Cardiac muscle cell (in vitro differentiated cells and primary cell): ENCODE measurements at places on chromosomes 3 and 15. TPM values are rescaled to one million over a fixed set of nuclear protein-coding genes. Genes with fewer than 3 reads are reported as not detected.

HES1 gene
- 22.6 and 43.2 TPM in 2 replicates for total RNA-seq

TMEM212 gene
- total RNA-seq, result not detected in 2 replicates

ADGRG7 gene
- 43.2 and 46.5 TPM in 2 replicates for total RNA-seq

CLRN1 gene
- total RNA-seq, result not detected in 2 replicates

RPUSD2 gene
- total RNA-seq, result 20.3 and 22.7 TPM in 2 replicates

DPPA2 gene
- not detected in 2 replicates for total RNA-seq

ALS2CL gene
- 3.0 and 11.4 TPM in 2 replicates for total RNA-seq

PLA2G4E gene
- 0.06 TPM in 1 of 2 replicates, not detected in the other for total RNA-seq

ICE2 gene
- 19.8 and 41.5 TPM in 2 replicates for total RNA-seq

SCAANT1 gene
- not detected in 2 replicates for total RNA-seq

FGF7 gene
- total RNA-seq, result 3.8 and 5.1 TPM in 2 replicates

- DNase-seq, result no peak
Measured at GRCh38 chr3:193118907-193119306, 122.1 kb upstream of the PLAAT1 start.

DNA sequence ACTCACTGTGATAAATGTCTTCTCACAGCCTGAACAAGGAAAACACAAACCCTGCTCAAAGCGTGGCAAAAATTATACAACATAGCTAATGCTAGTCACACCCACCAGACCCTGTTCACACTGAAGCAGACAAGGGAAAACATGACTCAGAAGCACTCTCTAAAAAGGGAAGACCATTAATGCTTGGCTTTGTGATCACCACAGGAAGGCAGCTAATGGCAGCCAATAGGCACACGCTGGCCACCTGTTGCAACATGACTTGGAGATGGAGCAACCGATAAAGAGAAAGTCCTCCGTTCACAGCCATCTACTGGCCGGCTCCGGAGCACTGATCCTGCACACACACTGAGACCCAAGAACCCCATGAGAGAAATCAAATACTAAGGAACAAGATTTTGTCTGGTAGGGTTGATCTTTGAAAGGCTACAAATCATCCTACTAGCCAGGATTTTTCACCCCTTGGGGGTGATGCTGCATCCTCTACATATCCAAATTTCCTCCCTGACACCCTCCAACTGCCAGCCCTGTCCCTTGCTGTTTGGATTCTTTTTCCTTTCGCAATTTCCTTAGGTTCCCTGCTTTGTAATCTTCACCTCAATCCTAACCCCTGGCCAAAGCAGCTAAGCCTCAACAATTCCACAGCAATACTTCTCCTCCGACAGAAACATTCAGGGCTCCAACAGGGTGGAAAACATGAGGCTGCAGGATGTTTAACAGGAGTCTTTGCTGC is 3.2 kb downstream of the ZXDC start:
- peak; percentile 86 for DNase-seq

- DNase-seq, result no peak
Measured at GRCh38 chr15:70504988-70505387, 258.4 kb downstream of the UACA start.

DNA sequence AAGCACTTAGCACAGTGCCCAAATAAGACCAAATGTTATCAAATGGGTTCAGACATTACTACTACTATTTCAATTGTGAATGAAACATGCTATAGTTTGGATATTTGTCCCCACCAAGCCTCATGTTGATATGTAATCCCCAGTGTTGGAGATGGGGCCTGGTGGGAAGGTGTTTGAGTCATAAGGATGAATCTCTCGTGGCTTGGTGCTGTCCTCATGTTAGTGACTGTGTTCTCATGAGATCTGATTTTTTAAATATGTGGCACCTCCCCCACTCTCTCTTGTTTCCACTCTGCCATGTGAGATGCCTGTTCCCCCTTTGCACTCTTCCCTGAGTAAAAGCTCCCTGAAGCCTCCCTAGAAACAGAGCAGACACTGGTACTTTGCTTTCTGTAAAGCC is 148.7 kb upstream of the TGFBR2 start:
- no peak for DNase-seq

- no peak for DNase-seq
Measured at GRCh38 chr3:127770671-127771355, 51.5 kb downstream of the MGLL start.

DNA sequence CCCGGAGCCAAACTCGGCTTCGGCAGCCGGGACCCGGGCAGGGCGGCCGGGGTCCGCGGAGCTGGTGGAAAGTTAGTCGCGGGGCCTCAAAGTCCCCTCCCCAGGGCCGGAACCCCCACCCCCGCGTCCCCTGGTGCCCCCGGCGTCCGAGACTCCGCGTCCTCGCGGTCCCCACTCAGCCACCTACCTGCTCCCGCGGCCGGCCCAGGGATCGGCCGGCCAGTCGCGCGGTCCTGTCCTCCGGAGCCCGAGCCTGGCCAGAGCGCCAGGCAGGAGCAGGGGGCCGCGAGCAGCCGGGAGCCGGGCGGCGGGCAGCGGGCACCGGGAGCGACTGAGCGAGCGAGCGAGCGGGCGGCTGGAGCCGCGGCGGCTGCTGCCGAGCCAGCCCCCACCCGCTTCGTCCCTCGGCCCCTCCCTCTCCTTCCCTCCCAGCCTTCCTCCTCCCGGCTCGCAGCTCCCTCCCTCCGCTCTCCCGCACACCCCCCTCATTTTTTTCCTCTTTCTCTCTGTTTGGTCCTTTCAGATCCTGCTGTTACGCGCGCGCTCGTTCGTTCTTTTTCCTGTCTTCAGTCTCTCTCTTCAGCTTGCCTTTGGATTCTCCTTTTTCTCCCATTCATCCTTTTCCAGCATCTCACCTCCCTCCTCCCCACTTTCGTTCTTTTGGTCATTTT is at the start of gene MEGF11:
MEGF11 (minus strand) TSS at position 333 of the 671 bp plus-strand sequence. CDS start 125,347 bp downstream, outside the sequence.
- DNase-seq, result peak; percentile 57

DNA sequence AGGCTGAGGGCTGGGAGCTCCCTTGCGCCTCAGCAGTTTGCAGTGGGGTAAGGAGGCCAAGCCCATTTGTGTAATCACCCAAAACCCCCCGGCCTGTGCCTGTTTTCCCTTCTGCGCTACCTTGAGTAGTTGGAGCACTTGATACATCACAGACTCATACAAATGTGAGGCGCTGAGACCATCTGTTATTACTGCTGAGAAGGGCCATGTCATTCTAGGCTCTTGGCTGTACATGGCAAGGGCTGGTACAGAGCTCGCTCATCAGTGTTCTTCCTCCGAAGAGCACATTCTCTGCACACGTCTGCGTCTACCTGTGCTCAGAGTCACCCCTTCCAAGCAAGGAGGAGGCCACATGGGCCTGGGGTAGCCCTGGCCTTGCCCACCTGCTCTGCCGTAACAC is 9.3 kb downstream of the PLA2G4B start:
- DNase-seq, result no peak

DNA sequence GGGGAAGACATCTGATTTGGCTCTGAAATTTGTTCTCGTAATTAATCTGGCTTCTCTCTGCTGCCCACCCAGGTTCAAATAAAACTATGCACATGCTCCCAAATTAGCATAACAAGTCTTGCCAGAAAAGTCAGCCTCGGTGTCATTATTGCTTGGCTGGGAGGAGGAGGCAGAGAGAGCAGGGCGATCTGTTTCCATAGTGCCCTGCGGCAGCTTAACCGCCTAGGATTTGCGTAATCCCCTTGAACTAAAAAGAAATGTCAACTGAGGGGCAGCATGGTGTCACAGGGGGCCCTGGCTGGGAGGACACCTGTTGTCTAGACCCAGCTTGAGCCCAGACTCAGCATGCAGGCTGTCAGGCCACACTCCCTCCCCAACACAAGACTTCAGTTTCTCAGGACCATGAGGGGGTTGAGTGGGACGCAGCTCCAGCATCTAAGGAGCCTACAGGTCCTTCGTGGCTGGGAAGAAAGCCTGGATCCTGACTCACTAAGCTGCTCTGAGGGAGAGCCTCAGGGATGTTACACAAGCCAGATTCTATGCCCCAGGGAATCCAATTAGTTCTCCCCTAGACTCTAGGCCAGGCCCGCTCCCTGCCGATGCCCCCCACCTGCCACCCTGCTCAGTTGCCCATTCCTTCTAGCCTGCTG is 17.3 kb downstream of the MRPS11 start:
- DNase-seq, result peak; percentile 38

DNA sequence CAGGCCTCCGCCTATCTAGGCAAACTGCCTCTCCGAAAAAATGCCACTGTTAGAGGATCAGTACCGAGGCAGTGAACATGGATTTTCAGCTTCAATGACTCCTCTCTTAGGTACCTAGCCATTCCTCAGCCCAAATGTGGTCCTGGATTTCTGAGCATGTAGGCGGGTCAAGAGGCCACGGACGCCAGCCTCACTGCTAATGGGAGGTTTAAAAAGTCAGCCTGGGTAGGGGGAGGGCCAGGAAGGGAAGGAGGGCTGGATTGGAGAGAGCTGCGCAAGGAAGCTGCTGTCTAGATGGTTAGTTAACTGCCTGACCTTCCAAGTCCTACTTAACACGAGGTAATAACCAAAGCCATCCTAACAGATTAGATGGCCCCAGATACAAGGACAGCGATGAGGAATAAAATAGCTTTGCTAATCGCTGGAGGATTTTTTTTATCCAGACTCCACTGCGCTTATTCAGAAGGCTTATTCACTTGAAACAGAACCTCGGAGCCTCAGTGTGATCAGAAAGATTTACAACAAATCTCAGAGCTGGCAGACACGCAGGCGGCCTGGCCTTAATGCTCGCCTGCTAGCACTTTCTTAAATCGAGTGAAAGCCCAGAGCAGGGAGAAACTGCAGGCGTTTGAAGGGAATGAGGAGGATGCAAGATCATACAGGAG is 34.3 kb downstream of the TLE3 start:
- DNase-seq, result no peak

DNA sequence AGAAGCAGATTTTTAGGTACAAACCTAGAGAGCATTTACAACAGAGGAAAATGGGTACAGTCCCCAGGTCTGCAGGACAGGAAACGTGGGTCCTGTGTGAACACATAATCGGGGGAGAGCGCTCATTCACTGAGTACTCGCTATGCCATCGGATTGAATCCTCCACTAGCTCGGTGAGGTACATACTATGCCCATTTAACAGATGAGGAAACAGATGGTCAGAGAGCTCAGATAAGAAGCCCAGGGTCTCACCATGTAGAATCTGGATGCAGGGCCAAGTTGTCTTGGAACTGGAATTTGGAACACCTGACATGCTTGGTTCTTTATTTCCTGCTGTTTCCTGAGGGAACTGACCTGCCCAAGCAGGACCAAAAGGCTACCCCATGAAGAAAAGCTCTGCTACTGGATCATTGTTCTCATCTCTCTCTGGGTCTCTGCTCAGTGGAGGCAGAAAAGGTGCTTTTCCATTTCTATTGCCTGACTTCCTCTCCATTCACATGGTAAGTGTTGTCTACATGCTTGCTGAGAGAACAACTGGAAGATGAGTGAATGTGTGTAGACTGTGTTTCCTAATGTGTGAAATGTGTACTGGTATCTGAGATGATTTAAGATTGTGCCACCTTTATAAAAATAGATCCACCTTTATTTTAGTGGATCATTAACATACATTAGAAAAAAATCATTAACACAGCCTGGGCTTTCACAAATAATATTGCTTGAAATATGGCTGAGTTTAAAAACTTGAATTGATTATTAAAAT is 89.1 kb downstream of the TGFBR2 start:
- DNase-seq, result no peak

GRCh38 chr3:122004107-122004506 is 17.9 kb downstream of the ILDR1 start:
- DNase-seq, result no peak

DNA sequence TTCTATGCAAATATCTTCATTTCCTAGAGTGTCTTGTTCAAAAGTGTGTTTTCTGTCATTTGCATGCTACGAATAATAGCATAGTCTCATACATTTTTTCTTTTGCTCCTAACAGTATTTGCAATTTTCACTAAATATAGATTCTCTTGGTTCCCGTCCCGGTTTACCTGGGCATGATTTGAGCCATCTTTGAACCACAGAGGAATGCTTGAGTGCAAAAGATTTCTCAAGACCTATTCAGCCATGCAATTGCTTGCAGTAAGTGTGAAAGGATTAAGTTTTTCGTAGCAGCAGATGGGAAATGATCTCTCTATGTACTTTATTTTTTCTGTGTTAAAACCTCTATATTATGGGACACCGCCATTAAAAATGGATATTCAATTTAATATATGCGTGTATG is 733.0 kb downstream of the ZPLD1 start:
- no peak for DNase-seq

GRCh38 chr3:41682382-41682781 is 279.5 kb downstream of the ULK4 start:
- no peak for DNase-seq

DNA sequence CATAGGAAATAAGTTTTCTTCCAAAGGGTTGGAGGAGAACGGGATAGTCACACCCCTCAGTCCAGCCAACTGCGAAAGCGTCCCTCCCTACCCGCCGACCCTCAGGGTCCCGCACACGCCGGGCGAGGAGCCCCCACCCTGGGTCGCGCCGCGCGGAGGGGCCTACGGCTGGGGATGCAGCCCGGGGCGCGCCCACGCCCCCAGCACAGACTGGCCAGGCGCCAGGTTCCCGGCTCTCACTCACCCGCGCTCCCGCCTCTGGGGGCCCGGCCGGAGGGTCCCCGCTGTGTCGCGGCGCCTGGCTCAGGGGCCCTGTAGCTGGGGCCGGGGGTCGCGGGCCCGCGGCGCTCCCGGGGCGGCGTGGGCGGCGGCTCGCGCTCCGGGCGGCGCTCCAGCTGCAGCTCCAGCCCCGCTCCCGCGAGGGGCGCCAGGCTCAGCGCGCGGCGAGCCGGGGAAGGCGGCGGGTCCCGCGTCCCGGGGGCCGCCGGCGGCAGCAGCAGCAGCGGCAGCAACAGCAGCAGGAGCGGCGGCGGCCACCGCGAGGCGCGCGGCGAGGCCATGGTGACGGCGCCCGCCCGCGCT is 375 bp downstream of the HEG1 start:
- peak; percentile 29 for DNase-seq

DNA sequence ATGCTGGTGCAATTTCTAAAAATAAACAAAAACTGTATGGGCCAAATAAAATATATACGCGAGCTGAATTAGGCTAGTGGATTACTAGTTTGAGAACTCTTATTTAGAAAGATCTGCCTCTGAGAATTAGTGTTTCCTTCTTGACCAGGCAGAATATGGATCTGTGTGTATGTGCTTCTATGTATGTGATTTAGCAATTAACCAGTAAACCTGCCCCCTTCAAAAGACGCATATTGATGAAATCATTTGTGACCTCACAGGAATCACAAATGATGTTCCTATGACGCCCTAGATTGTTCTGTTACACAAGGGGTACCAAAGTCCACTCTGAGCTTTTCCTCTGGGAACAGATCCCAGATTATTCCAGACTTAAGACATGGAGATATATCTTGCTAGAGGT is at the start of gene TUSC7:
TUSC7 (plus strand) TSS at position 301 of the 400 bp plus-strand sequence.
- DNase-seq, result no peak

- no peak for DNase-seq
Measured at GRCh38 chr3:53846851-53847155, 435 bp downstream of the IL17RB start.
